Neural crest cell (in vitro differentiated cells): ENCODE measurements at places on chromosomes 1 and 21. TPM values are rescaled to one million over a fixed set of nuclear protein-coding genes. Genes with fewer than 3 reads are reported as not detected.

KIAA0040 gene
- 0.14 and 0.42 TPM in 2 replicates for total RNA-seq

DNA sequence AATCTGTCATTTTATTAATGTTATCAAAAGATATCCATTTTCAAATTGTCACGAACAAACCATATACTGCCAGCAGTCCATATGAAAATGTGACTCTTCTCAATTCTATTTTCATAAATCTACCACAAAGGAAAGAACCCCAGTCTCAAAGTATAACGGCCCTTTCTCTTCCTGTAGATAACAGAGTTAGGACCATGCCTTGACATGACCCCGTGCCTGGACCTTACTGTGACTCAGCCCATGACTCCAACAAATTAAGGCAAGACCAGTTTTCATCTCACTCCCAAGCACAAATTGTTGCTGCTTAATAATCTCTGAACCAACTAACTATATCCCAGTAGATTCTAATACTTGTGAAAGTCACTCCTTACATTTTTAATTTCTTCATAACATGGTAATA is 124.4 kb upstream of the NFIA start:
- DNase-seq, result no peak

GRCh38 chr21:15468368-15468767 is 261.4 kb upstream of the USP25 start:
- DNase-seq, result no peak

DNA sequence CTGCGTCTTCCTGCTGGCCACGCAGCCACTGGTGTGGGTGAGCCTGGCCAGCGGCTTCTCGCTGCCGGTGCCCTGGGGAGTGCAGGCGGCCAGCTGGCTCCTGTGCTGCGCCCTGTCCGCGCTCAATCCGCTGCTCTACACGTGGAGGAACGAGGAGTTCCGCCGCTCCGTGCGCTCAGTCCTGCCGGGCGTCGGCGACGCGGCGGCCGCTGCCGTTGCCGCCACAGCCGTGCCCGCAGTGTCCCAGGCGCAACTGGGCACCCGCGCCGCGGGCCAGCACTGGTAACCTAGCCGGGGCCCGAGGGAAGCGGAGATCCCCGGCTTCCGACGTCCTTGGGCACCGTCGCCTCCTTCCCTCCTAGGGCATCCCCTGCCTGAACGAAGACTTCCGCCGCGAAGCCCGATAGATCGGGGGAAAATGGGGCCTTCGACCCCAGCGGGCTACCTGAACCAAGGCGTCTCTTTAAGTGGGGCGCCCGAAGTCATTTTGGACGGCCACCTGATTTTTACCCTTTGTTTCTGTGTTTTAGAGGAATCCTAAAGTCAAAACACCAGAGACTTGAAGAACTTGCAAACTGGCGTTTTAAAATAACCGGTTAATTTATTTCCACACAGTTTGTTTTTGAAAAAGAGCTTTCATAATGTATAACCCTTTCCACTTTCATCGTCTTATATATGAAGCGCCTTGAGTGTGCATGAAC is 2.0 kb downstream of the GPR88 start:
- DNase-seq, result peak; percentile 22

DNA sequence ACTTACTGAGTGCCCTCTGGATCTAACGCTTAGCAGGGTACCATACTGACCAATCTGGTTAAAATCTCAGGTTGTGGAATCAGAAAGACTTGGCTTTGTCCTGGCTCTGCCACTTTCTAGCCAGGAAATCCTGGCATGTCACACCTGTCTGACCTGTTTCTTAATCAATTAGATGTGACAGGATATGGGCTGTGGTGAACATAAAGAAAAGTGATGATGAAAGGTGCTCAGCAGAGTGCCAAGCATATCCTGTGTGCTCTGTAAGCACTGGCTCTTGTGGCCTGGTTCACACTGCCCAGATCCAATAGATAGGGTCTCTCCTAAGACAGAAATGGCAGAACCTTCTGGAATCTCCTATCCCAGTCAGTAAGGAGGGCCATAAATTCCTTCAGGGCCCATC is 53.9 kb downstream of the PHC2 start:
- no peak for DNase-seq

DNA sequence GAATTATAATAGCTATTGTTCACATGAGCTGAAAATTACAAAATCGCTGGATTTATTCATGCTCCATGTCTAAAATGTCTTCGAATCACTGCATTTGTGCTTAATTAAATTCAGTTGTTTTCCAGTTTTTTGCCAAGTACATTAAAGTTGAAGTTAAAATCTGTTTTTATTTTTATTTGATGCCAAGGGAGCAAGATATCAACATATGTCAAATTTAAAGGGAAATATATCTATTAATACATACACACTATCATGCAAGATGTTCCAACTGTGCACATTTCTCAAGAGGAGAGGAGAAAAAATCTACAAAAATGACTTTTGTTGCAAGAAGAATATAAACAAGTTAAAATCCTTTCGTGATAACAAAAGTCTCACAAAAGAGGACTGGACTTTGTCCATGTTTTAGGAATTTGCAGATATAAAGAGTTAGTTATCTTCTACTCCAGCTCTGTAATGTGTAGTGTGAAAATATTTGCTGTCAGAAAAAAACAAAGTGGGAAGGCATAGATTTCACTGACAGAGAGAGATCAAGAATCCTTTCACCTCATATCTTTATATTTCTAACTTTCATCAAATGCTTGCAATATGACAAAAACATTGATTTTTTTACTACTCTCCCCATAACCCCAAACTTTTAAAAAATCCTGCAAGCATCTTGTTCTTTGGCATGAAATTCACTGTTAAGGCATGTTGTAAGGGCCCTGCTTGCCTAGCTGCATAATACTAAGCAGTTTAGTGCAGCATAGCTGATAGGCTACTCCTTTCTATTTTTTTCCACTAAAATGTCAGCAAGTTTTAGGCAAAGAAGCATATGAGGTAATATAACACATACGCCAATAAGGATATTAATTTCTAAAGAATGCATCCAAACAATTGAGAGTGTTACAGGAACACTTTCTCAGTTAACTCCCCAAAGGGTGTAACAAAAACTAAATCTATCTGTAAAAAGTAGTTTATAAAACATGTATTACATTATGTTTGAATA is 340.2 kb upstream of the ADAMTS5 start:
- DNase-seq, result no peak
